ENCODE measurements at places on chromosomes 7 and 10.

- no peak for ATAC-seq
Observed at GRCh38 chr10:86059892-86060291, 306.7 kb downstream of the GRID1 start.

DNA sequence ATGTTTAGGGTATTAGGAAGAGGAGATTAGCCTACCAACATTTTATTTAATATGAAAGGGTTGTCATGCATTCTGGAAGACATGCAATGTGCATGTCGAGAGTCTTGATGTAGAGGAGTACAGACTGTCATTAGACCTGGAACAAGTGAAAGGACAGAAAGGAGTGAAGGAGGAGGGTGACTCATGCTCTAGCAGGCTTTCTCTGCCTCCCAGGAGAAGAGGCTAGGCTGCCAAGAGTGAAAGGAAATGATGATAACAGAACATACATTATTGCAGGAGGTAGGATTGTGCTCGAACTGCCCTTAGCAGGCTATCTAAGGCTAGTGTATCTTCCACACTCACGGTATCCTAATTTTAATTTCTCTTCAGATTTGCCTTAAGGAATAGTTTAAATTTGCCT, 228.8 kb downstream of the EXOC4 start:
- no peak for ATAC-seq

GRCh38 chr10:1369665-1370064, 313.5 kb downstream of the WDR37 start:
- no peak for ATAC-seq

- ATAC-seq, result no peak
Observed at GRCh38 chr7:6453734-6454133, 6.0 kb upstream of the DAGLB start.

GRCh38 chr7:88205179-88205578, 14.7 kb downstream of the SRI start:
- no peak for ATAC-seq

DNA sequence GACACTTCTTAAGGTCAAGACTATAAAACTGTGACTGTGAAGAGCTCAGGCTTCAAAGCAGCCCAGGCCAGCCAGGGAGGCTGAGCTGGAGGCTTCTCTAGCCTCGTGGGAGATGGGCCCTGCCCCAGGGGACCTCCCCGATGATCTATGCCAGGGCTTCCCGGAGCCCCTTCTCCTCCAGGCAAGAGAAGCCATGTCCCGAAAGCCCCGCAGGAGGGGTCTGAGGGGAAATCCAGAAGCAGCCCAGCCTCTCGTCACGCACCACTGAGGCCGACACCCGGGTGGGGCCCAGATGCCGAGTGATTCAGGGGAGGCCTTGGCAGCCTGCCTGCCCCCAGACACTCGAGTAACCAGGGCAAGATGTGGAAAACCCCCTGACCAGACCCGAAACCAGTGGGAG, 63.7 kb downstream of the PROSER2 start:
- ATAC-seq, result peak; percentile 60

DNA sequence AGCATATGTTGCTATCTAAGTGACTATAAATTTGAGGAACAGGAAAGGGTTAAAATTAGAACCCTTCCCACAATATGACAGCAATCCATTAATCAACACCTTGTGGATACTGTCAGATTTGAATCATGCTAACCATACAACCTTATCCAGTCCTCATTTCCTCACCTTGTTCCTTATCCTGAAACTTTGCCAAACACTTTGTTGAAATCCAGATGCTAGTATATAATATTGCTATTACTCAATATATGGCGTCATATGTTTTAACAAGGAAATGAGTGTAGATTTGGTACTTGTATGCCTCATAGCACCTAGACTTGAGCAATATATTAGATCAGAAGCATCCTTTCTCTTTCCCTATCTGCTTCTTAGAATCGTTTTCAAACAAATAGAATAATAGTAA, 66.3 kb upstream of the SLC25A13 start:
- ATAC-seq, result no peak

DNA sequence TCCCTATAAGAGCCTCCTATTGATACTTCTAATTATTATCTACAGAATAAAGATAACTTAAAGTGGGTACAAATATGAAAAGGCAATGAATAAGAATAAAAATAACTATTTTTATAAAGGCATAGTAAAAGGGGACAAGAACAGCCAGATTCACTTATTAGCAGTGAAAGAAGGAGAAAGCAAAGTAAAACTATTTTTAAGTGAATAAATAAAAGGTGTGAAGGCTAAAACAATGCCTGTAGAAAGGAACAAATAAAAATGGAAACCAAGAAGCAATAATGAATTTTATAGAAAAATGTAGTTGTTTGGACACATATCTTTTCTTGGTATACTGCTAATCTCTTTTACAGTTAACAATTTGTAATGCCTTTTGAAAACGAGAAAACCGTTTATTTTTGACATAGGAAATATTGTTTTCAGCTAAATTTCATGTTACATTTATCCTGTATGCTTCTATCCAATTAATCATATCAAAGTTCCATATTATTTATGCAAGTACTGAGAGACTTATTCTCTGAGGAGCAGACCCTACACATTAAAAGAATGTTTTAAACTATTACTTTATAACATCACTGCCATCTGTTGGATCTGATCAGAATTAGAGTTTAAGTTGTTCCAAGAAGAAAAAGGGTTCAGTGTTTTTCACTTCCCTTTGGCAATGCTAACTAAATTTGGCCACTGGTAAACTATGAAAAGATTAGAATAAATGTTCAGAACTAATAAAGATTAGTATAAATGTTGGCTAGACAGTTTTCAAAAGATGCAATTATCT, 59.1 kb downstream of the ARMC3 start:
- ATAC-seq, result no peak

GRCh38 chr10:7788639-7789286, 786 bp downstream of the ATP5F1C start:
- no peak for ATAC-seq

GRCh38 chr7:156650042-156650441, 9.5 kb downstream of the RNF32 start:
- ATAC-seq, result no peak

DNA sequence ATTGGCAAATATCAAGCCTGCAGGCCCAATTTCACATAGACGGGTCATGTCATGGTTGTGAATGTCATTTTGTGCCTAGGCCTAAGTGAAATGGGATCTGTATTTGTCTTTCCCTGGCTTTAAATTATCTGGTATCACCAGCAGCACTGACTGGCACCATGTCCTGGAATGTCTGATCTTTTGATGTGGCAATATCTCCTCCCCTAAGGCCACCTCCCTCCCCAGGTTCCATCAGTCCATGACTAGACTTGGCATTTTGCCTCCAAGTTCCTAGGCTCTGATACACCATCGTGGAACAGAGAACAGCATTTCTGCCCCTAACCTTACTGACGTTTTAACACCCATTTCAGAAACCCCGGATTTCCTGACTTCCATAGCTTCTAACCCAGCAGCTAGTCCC, 513.9 kb downstream of the GALNT17 start:
- no peak for ATAC-seq
